Stimulated activated CD4-positive, alpha-beta T cell treated with anti-CD3 and anti-CD28 coated beads, Interleukin-1b, Interleukin-23, amount 100 ng/mL, for 4 hours (primary cell): ENCODE measurements at places on chromosomes 12 and 14.

DNA sequence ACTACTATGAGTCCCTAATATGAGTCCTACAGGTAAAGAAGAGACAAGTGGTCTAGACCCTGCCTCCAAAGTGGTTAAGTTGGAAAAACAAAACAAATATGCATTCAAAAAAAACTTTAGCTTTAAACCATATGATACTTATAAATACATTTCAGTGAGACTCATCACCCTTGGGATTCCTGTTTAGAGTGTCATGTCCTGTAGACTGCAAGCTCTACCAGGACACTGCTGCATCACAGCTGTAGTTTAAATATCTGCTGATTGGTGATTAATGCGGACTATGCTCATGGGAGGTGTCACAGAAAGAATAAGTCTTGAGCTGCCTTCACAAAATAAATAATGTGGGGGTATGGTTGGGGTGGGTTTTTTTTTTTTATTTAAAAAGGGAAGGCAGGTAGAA lies 8.8 kb upstream of the LGR5 start:
- no peak for DNase-seq

GRCh38 chr12:57149245-57149900 lies 2.0 kb upstream of the LRP1-AS start:
- no peak for DNase-seq

DNA sequence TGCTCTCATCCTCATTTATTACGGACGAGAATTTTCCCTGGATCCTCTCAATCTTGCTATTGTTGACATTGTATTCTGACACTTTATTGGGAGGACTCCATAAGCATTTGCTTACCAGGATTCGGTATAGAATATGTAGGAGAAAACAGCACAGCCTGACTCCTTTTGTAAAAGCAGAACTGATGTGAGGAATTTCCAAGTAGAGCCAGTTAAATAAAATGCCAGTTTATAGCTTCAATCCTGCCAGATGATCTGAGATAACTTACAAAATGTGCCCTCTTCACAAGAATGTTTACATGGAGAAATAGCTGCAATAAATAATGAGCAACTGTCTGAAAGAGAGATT lies 332.9 kb upstream of the PRICKLE1 start:
- no peak for DNase-seq

GRCh38 chr12:121050725-121051124 lies 11.7 kb upstream of the OASL start:
- no peak for DNase-seq

- DNase-seq: no peak
Observed at GRCh38 chr12:112418273-112418607, 507 bp upstream of the PTPN11 start.

GRCh38 chr14:77498984-77499527 lies 440 bp upstream of the ISM2 start:
- no peak for DNase-seq

DNA sequence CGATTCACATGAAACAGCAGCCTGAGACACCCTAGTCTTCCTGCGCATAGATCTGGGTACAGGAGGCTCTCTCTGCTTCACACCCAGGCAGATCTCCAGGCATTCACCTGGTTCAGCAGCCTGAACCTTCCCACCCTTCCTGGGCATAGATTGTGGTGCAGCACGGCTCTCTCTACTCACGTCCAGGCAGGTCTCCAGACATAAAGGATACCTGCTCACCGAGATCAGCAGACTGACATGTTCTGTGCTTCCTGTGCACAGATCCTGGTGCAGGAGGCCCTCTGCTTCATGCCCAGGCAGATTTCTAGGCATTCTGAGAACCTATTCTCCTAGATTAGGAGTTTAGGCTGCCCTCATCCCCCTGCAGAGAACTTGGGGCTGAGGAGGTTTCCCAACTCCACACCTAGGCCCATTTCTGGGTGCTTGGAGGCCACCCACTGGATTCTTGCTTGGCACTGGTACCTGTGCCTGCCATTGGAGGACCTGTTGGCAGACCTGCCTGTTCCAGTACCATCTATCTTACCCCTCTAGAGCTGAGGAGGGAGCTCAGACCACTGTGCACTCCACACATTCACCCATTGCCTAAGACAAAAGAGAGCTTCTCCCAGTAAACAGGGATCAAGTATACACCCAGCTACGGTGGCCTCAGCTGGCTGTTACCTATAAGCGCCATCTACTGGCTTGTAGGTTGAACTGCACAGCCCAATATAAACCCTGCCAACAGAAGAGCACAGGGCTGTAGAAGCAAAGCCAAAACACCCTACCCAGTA lies 28.0 kb upstream of the GARIN6 start:
- no peak for DNase-seq

DNA sequence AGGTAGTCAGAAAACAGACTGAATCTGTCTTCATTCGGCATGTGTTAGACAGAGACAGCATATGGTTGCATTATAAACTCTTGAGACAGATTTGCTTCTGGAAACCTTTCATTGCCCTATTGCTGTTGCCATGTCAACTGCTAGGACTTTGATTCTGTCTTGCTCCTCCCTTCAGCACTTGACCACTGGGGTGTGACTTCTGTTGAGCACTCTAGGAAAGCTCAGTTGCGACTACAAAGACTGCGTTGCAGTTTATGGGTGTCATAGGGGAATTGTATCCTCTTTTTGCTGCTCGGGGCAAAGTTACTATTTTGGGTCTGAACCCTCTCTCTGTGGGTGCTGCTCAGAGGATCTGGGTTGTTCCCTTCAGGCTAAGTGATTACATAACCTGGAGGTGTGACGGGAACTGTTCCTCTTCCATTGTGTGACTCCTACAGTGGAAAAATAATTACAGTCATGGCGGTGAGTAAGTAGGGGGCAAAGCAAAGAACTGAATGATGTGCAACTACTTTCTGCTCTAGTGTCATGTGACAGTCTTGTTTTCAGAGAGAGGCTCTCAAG lies 44.3 kb upstream of the TRIM9 start:
- DNase-seq: no peak

DNA sequence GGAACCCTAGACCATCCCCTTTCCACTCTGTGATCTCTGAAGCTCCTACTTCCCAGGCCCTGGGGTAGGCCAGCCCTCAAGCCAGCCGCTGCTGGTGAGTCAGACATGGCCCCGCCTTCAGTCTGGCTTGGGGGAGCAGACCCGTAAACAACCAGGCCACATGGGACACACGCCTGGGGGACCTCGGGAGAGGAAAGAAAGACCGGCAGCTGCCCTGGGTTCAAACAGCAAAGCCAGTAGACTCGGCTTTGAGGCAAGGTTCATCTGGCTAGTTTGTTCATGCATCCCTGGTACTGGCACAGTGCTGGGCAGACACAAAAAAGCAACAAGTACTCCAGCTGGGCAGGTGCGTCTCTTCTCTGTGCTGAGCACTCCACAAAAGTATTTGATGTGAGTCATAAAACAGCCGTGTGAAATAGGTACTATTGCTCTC lies 101.9 kb downstream of the SETD3 start:
- DNase-seq: no peak

DNA sequence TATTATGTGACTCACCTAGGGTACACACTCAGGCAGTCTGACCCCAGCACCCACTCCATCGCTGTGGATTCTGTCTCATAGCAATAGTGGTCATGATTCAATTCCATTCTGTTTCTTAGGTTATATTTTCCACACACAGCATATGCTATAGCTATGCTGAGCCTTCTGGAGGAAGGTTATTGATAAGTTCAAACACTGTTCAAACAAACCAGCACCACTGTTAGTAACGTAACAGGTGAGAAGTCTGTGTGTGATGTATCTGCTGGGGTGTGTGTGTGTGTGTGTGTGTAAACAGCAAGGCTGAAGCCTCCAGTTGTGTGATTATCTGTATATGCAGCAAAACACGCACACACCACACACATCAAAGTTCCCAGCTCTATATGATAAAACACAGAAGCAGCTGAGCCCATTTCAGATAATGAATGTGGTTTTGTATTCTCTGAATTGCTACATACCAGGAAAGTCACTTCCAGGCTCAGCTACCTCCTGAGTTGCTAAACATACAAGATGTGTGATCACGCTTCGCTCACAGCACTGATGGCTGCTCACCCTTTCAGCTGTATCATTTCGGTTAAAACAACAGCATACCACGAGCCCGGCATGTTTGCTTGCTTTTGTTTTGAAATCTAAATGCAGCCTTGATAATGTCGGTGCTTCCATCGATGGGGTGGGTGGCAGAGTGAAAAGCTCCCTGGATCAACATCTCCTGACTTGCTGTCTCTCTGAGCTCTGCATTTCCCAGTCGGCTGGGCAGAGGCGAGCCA lies 6.8 kb upstream of the SYNE3 start:
- DNase-seq: no peak

GRCh38 chr12:75710361-75711069 lies 199.1 kb upstream of the KRR1 start:
- DNase-seq: no peak

- DNase-seq: peak; percentile 21
Observed at GRCh38 chr14:24289649-24290280, 9.8 kb downstream of the DHRS1 start.

DNA sequence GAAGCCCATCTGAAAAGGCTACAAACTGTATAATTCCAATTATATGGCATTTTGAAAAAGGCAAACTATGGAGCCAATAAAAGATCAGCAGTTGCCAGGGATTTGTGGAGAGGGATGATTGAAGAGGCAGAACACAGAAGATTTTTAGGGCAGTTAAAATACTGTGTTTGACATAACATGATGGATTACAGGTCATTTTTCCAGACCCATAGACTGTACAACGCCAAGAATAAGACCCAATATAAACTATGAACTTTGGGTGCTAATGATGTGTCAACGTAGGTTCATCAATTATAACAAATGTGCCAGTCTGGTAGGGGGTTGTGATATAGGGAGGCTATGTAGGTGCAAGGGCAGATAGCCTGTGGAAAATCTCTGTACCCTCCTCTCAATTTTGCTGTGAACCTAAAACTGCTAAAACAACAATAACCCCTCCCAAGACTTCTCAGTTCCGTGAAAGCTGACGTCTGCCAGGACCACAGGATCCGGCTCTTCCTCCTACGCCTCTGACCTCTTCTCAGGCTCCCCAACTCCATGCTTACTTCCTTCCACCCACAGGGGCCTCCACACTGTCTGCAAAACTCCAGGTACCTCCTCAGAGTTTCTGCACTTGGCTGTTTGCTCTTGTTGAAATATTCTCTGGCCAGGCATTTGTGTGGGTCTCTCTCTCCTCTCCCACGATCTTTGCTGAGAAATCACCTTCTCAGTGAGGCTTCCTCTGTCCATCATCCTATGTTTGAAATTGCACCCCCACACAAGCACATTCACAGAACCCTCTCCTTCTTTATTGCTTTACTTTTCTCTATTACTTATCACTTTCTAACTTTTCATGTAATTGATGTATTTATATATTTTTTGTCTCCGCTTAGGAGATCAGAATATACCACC lies 131.4 kb downstream of the BBS10 start:
- DNase-seq: no peak

DNA sequence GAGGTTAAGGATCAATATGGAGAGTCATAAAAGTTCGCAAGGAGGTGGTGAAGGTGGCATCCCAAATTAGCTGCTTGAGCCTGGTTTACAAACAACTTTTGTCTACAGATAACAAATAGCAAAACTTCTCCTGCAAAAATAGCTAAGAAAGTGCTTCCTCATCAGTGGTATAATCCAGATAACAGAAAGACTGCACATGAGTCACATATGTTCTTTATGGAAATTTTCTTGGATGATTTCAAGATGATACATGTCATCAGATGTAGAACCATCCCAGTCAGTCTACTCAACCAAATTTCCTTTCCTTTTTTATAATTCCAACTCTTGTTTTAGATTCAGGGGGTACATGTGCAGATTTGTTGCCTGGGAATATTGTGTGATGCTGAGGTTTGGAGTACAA lies 133.0 kb downstream of the BTG1 start:
- DNase-seq: no peak

GRCh38 chr12:50609292-50609874 lies 104.6 kb downstream of the DIP2B start:
- no peak for DNase-seq

DNA sequence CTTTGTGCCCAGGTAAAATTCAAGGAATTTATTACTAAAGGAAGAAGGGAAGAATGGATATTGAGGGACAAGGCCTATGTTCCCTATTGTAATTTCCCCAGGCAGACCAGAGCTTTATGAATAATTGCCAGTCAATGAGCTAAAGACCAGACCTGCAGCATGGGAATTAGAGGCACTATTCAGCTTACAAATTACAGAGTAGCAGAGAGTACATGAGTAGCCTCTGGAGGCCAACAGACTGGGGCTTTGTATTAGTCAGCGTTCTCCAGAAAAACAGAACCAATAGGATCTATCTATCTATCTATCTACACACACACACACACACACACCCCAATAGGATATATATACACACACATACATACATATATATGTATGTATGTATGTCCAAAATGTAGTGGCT lies 120.0 kb upstream of the RPH3A start:
- DNase-seq: no peak

DNA sequence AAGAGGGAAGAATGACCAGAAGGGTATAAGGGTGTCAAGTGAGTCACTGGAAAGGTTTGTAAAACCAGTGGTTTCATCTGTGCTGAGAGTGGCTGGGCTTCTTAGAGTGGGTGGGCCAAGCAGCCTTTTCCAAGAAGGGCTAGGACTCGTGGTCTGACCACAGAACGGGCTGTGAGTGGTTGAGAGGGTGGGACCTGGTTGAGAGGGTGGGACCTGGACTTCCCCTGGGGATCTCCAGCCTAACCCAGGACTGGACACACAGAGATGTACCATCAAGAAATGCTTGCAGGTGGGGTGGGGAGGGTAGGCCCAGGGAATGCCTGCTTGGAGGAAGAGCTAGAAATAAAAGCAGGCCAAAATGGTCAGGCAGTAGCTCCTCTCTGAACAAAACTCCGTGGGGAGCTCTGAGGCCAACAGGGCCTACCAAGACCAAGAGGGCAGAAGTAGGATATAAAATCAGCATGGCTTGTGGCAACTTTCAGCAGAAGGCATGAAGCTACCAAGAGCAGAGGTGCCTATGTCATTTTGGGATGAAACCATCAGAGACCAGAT lies 140.5 kb downstream of the FOXN3 start:
- peak; percentile 30 for DNase-seq
